ENCODE measurements at places on chromosomes 16 and 17.

GRCh38 chr16:56263711-56264608, 72.7 kb downstream of the GNAO1 start:
- peak; percentile 79 for DNase-seq

GRCh38 chr16:53837426-53837825, 133.5 kb downstream of the FTO start:
- no peak for DNase-seq

- peak; percentile 89 for DNase-seq
Measured at GRCh38 chr17:77451894-77452852, 311.4 kb downstream of the SEC14L1 start.

GRCh38 chr16:12291989-12292759, 315.6 kb downstream of the SNX29 start:
- no peak for DNase-seq

DNA sequence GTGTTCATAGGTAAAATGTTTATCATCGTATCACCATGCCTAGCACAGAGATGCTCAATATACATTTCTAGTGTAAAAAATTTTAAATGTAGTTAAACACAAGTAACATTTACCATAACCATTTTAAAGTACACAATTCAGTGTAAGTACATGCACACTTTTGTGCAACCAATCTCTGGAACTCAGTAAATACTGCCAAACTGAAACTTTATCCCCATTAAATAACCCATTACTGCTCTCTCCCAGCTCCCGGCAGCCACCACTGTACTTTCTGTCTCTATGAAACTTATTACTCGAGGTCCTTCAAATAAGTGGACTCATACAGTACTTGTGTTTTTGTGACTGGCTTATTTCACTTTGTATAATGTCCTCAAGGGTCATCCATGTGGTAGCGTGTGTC, 29.0 kb downstream of the RMI2 start:
- no peak for DNase-seq

DNA sequence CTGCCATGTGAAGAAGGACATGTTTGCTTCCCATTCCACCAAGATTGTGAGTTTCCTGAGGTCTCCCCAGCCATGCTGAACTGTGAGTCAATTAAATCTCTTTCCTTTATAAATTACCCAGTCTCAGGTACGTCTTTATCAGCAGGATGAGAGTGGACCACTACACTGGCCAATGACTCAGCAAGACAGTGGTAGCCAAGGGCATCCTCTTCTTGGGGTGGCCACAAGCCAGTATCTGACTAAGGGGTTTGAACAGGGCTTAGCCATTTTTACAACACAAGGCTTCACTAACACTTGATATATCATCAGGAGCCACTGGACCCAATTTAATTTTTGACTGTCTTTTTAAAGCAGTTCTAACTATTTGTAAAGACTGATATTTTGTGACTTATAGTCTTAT, 21.1 kb upstream of the KRT24 start:
- no peak for DNase-seq

DNA sequence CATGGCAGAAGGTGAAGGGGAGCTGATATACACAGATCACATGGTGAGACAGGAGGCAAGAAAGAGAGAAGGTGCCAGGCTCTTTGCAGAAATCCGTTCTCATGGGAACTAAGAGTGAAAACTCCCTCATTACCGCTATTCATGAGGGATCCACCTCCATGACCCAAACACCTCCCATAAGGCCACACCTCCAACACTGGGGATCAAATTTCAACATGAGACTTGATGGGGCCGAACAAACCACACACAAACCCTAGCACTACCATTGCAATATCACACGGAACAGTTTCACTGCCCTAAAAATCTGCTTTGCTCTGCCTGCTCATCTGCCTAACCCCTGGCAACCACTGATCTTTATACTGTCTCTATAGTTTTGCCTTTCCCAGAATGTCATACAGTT, 34.8 kb downstream of the C17orf67 start:
- DNase-seq: peak; percentile 65

DNA sequence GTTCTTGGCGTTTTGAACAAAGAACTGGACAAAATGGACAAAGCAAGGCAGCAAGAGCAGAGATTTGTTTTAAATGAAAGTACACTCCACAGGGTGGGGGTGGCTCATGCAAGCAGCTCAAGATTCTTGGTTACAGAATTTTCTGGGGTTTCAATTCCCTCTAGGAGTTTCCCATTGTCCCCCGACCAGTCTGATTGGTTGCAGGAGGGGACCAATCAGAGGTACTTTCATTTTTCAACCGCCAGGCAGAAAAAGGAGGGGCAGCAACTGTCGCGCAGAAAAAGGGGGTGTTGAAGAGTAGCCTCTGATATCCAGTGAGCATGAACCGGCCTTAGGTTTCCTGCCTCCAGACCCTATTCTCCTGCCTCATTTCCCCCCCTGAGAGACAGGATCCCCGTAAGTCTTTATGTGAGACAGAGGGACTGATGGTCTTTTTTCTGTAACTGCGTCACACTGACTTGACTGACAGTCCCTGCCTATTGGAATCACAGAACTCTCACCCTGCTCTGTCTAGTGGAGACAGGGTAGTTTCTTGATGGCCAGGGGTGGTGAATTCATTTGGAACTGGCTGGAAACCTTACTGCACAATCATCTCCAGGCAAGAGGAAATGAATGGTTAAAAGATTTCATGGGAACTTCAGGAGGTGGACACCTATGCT, 59.4 kb upstream of the ALOX12 start:
- DNase-seq: no peak

- no peak for DNase-seq
Measured at GRCh38 chr17:77462090-77462489, 321.3 kb downstream of the SEC14L1 start.

DNA sequence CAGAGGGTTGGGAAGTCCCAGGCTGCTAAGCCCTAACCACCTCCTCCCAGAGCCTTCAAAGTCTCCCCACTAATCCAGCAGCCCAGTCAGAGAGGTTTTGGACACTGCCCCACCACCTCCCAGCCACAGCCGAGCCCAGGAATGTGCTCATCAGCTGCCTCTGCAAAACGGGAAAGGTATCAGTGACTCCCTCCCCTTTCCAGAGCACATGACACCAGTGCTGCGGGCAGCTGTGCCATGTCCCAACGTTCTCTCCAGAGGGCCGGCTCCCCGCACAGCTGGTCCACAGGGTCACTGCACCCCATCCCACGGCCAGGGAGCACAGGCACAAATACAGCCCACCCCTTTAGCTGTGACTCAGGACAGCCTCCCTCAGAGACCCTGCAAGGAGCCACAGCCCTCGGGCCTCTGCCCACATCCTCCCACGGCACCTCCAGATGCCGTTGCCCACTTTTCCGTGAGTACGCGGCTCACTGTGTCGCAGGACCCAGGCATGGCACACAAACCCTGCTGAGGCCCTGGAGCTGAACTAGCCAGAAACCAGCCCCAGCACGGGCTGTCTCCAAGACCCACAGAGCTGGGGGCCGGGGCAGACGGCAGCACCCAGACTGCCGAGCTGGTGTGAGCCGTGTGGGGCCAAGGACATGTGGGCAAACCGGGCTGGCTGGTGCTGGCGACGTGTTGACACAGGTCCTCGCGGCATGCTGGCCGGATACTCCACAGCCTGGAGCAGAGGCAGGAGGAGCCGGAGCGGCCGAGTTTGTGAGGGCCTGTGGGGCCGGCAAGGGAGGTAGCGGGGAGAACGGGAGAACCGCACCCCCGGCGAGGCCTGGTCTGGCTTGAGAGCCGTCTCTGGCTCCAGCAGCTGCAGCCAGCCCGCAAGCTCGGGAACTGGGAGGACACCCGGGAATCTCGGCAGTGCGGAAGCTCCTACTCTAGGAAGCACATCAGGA, 6.3 kb upstream of the PPP1R27 start:
- peak; percentile 77 for DNase-seq

DNA sequence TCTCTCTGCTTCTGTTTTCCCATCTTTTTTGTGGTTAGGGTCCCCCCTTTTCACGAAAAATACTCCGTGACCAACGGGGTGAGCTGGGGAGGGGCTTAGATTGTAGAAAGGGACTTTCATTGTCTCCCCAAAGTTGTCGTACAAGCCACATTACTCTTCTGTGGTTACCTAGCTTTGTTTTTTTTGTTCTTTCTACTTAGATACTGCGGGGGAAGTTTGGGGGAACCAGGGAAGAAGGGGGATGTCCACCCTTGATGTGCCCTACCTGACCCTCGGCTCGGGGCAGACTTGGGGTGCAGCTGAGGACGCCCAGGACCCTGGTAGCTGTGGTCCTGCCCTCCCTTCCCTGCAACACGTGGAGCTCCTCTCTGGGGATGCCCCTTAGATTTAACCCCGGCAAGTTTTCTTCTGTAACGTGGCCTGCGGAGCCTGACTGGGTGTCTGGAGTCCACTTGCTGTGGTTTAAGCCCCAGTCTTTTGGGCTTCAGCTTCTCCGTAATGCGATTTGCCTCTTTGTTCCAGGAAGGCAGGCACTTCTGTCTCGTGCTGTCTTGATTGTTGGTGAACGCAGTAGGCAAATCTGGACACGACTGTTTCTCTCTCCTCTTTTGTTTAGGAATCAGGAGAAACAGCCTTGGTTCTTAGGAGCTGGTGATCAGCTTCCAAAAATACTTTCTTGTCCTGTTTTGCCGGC, 892 bp downstream of the ABCC1 start:
- DNase-seq: peak; percentile 53
